Memory B cell (primary cell): ENCODE measurements at places on chromosomes 7 and 10.

DNA sequence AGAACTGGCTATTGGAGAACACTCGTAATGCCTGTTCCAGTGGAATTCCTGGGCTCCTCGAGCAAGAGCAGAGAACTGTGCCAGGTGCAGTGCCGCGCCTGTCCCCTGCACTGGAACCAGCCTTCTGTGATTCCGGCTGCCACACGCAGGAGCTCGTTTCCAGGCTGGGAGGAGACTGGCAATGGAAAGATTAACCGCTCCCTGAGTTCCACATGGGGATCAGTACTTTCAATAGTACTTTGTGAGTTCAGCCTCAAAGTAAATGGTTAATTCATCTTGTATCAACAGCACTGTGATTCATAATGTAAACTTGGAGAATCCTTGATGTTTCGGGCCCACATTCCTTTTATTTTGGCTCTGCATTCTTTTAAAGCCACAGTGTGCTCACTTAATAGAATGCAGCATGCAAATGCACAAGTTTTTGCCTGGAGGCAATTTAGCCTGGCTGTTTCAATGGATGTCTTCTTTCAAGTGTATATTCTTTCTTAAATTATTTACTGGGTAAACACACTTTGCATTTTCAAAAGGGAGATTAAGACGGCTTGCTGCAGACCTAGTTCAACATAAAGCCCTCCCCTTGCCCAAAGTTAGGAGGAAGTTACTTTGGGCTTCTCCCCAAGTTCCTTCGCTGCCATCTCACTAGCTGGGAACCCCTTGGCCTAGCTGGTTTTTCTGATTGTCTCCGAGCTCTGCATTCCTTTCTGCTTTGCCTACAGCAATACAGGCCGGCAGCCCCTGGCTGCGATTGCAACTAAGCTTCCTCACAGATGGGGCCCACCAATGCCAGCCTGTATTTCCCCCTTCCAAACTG lies 138.1 kb upstream of the TCF7L2 start:
- no peak for DNase-seq

- DNase-seq: no peak
Observed at GRCh38 chr10:7817576-7817975, 729 bp upstream of the TAF3 start.

- no peak for DNase-seq
Observed at GRCh38 chr7:116382375-116382774, 117.2 kb upstream of the CAV2 start.

DNA sequence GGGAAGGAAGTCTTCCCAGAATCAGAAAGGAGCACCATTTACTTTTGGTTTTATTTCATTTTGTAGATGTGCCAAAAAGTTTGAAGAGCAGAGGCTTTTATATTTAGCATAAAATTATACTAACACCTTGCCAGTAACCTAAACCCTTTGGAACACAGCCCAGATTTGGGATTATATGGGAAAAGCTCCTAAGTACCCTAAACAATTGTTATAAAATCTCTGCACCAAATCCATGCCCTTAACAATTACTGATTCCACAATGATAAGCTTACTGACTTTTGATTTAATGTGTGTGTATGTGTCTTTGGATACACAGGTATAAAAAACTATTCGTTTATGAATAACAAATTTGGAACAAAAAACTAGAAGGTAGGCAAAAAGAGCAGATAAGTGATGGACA lies 39.0 kb upstream of the TMEM229A start:
- no peak for DNase-seq

- no peak for DNase-seq
Observed at GRCh38 chr7:84744385-84744784, 442.5 kb downstream of the SEMA3D start.

GRCh38 chr7:152872745-152873118 lies 113.2 kb downstream of the ACTR3B start:
- DNase-seq: no peak

DNA sequence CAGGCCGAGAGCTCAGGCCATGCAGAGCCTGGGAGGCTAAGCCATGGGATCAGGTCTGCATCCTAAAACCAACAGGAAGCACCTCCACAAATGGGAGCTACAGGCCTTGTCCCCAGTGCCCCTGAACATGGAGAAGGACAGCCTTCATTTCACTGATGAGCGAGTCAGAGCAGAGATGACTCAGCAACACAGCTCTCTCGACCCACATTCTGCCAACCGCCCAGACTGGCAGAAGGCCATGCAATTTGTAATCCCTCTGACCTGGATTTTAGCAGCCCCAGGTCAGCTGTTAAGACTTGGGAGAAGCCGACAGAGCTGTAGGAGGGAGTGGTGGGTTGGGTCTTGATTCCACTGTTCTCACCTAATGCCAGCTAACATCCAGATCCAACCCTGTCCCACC lies 25.5 kb downstream of the VOPP1 start:
- no peak for DNase-seq

GRCh38 chr7:23272275-23272674 lies 25.7 kb downstream of the GPNMB start:
- DNase-seq: no peak

DNA sequence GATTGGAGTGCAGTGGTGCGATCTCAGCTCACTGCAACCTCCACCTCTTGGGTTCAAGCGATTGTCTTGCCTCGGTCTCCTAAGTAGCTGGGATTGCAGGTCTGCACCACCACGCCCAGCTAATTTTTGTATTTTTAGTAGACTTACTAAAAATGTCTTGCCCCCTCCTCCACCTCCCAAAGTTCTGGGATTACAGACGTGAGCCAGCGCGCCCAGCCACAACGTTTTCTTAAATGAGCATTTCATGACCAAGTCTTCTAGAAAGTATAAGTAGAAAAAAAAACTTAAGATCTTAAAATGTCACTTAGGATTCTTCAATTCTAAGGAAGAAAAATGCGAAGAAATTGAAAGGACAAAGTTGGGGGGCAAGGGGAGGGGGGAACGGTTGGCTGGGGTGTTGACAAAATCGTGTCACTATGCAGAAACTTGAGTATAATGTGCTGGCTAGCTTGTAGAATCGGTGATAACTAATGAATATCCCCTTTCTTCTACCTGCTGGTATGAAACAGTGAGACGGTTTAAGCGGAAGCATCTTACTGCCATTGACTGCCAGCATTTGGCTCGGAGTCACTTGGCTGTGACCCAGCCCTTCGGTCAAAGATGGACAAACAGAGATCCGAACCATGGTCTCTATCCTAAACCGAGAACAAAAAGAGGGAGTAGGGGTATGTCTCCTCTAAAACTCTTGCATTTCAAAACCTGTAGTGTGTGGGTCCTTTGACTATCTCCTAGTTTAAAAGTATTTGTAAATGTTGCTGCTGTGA lies 12.7 kb downstream of the FBH1 start:
- no peak for DNase-seq

- DNase-seq: no peak
Observed at GRCh38 chr7:31125171-31125570, 73.1 kb downstream of the ADCYAP1R1 start.

DNA sequence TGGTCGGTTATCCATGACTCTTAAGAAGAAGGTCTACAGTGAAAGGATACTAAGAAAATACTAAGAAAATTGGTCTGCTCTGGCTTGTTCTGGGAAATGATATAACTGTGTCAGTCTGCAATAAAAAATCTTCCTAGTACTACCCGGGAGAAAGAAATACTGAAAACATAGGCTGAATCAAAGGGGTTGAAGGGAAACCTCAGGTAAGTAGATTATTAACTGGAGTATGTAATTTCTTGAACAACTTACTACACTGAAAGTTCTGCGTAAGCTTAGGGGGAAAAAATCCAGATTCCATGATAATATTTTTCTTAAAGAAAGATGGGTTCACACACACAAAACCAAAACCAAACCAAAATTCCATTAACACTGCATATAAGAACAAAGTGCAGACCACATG lies 143.3 kb downstream of the KMT2E start:
- DNase-seq: no peak

- DNase-seq: no peak
Observed at GRCh38 chr7:112084520-112084971, 121.7 kb downstream of the DOCK4 start.

- no peak for DNase-seq
Observed at GRCh38 chr7:27966219-27966780, 214.3 kb downstream of the JAZF1 start.

GRCh38 chr7:50733552-50733951 lies 49.1 kb downstream of the GRB10 start:
- no peak for DNase-seq

- no peak for DNase-seq
Observed at GRCh38 chr7:101066833-101067177, 18.5 kb upstream of the TRIM56 start.

DNA sequence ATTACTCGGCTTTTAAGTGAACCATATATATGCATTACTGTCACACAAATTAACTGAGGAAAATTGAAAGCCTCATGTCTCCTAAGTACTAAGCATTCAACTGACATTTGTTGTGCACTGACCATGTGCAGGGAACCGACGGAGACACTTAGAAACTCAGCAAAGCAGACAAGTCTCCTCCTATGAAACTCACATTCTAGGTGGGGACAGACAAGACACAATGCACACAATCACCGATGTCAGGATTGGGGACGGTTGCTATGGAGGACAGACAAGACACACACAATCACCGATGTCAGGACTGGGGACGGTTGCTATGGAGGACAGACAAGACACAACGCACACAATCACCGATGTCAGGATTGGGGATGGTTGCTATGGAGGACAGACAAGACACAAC lies 134.0 kb downstream of the PTPRN2 start:
- DNase-seq: no peak

DNA sequence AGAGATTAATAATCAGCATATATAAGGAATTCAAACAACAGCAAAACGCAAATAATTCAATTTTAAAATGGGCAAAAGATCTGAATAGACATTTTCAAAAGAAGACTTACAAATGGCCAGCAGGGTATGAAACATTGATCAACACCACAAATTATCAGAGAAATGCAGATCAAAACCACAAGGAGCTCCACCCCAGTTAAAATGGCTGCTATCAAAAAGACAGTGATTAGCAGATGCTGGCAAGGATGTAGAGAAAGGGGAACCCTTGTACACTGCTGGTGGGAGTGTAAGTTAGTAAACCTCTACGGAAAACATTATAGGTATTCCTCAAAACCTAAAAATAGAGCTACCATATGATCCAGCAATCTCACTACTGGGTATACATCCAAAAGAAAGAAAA lies 128.0 kb upstream of the CACUL1 start:
- DNase-seq: no peak

- no peak for DNase-seq
Observed at GRCh38 chr10:69223028-69223342, 2.9 kb downstream of the HKDC1 start.
